ENCODE measurements at places on chromosomes 11 and 22.

GRCh38 chr11:112174789-112175598, at the start of gene BCO2:
Gene BCO2, plus strand, starts transcription at chr11:112175512. Its CDS starts 90 bp downstream, at chr11:112175602.
- peak; percentile 89 for DNase-seq

DNA sequence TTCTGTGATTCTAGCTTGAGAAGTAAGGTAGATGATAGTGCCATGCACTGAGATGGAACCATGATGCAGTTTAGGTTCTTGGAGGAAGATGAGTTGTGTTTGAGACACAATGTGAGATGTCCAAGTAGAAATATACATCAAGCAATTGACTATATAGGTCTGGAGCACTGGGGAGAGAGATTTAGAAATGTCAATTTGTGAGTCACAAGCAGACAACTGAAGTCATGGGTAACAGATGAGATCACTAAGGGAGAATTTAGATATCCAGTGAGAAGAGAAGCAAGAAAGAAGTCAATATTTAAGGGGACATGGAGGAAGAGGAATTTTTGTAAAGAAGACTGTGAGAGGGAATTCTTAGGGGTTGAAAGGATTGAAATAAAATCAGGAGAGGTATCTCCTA, 65.1 kb upstream of the RRAS2 start:
- DNase-seq: no peak

DNA sequence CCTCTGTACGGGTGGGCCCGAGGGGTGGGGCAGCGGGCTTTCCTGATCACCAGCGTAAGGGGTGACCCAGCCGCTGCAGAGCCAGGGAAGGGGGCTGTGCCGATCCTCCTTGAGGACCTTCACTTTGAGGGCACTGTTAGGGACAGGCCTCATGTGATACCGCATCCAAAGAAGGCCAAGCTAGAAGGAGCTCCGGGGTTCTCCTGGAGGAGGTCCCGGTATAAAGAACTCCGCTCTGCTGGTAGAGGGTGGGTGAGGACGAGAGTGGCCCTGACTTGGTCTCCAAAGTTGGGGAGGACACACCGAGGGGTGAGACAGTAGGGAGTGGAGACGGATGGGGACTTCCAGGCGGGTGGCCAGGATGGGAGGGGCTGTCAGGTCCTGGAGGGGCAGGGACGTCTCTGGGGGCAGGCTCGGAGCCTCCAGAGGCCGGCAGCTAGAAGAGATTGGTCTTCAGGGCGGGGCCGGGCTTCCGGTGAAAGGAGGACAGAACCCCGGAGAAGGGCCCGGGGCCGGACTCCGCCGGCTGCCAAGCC, 4.6 kb downstream of the PHOX2A start:
- DNase-seq: no peak

GRCh38 chr11:61297341-61297740, 2.2 kb upstream of the VWCE start:
- no peak for DNase-seq

GRCh38 chr11:59765068-59765735, 10.0 kb downstream of the STX3 start:
- no peak for DNase-seq

- no peak for DNase-seq
These were observed 2.6 kb upstream of the PKP3 start for GRCh38 chr11:391117-392017.

- no peak for DNase-seq
These were observed 80.7 kb upstream of the MPPED2 start for GRCh38 chr11:30666817-30667216.

DNA sequence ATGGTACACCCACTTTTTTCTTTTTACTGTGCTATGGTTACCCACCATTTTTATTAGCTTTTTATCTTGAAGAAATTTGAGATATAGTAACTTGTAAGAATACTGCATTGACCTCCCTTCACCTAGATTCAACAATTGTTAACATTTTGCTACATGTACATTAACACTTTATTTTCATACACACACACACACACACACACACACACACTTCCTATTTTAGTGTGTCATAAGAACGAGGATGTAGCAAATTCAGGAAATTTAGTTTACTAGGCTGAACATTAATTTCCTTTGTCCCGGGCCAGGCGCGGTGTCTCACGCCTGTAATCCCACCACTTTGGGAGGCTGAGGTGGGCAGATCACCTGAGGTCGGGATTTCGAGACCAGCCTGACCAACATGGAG, 1.1 kb upstream of the ATP6V1E1 start:
- DNase-seq: no peak

GRCh38 chr11:31814176-31814868, 3.2 kb upstream of the PAX6 start:
- DNase-seq: no peak

GRCh38 chr11:47130543-47130942, 46.1 kb downstream of the ARFGAP2 start:
- no peak for DNase-seq

- peak; percentile 46 for DNase-seq
These were observed 104.2 kb downstream of the MICAL3 start for GRCh38 chr22:17920145-17920605.

DNA sequence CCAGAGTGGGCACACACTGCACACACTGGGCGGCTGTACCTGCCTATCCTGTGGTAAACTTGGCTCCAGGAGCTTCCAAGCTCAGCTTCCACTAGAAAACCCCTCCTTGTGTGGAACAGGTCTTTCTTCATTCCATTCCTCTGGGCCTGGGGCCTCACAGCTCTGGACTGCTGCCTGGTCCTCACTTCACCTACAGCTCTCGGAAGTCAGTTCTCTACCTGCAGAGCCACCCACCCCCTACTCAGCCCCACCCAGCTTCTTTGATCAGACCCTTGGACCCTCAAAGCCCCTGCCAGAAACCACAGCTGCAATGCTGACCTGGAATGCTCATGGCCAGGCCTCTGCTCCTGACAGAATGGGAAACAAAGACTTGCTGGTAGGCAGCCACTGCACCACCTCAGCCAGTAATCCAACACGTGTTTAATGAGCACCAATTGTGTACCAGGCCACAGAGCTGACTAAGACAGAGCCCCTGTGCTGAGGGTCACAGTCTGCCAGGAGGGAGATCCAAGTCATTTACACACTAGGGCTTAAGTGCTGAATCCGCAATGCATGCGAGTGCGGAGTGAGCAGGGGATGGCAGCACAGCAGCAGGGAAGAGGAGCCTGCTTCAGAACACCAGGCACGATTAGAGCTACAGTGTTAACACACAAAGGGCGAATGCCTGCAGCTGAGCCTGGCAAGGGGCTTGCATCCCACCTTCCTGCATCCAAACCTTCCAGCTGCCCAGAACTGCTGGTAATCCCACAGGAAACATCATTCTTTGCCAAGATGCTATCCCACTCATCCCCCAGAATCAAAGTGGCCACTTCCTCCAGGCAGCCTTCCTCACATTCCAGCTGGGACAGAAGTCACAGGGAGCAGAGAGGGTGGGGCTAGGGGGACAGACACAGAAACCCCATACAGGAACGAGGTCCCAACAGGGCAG, 4.6 kb downstream of the GNB1L start:
- no peak for DNase-seq
